ENCODE measurements at places on chromosomes 1 and 21. TPM values are rescaled to one million over a fixed set of nuclear protein-coding genes. Genes with fewer than 3 reads are reported as not detected.

- peak overlapping the region; percentile 47 for H3K27ac ChIP-seq
- no peak for DNase-seq
- peaks cover 72% of the 10 kb centered on the region for H3K36me3 ChIP-seq
- no peak overlapping the region for H3K4me3 ChIP-seq
These were observed 9.4 kb downstream of the DONSON start for GRCh38 chr21:33578959-33579542.

Gene CD1B
- not detected for total RNA-seq

Gene MRPS6
- 83.2 TPM for total RNA-seq

DNA sequence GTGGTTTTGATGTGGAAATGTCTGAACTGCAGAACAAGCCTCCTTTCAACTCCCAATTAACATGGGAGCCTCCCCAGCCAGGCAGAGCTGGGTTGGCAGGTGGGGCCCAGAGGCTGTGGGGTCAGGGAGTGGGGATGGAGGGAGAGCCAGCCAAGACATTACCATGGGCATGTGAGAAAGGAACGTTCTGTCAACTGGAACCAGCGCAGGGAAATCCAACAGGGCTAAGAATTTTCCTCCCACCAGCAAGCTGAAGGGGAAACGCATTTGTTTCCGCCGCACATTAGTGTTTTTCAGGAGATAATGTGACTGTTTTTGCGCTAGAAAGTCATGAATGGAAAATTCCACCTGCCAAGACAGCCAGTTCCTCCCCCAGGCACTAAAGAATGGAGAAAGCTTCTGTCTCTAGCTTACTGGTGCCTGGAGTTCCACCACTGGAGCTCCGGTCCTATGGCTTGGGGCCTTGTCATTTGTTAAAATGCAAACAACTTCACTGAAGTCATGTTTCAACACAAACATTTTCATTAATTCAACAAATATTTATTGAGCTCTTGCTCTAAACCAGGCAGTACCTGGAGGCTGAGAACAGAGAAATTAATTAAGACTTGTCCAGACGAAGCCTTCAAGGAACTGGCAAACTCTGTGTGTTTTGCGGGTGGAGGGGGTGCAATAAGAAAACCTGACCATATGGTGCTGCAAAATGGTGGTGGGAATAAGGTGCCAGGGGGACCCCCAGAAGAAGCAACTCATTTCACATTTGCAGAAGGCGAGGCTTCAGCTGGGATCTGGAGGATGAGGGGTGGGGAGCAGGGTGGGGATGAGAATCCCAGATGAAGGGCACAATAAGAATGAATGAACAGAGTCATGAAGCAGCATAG is 305.1 kb downstream of the MATN1 start:
- DNase-seq, result peak; percentile 21
- H3K4me1 ChIP-seq, result no peaks in the 10 kb centered on the region
- no peak overlapping the region for H3K4me3 ChIP-seq

- no peak overlapping the region for H3K4me3 ChIP-seq
- peak; percentile 65 for DNase-seq
- H3K27me3 ChIP-seq, result no peaks in the 10 kb centered on the region
- H3K4me1 ChIP-seq, result no peaks in the 10 kb centered on the region
- H3K36me3 ChIP-seq, result no peaks in the 10 kb centered on the region
These were observed 9.1 kb upstream of the RAB7B start for GRCh38 chr1:206012086-206012859.

DNA sequence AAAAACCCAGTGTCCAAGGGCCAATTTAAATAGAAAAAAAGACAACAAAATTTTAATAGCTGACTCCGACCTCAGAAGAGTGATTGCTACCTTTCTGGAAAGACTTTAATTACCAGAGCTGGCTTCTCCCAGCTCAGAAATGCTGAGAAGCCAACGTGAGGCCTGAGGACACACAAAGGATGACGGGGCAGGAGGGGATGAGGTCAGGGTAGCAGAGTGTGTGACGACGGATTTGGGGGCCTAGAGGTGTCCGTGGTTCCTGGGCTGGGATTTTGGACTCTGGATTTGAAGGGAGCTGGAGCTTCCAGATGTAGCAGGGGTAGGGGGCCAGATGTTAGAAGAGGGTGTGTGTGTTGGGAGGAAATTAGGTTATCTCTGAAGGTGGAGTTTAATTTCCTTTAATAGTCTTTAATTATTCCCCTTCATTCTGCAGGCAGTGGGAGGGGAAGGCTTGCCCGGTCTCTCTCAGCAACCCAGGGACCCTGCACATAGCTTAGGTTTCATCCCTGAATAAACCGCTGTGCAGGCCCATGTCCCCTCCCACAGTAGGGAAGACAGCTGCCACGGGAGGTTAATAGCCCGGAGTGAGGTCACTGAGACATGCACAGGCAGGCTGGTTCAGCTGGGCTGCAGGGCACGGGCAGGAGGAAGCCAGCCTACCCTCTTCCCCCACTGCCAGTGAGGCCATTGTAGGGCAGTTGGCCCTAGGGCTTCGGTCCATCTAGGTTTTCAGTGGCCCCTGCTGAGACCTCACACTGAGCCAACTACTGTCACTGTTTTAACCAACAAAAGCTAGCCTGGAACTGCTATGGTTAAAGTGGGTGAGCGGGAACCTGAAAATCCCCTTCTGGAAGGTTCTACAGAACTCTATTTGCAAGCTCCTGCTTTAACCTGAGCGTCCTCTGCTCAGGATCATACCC is 3.8 kb upstream of the PADI3 start:
- peaks cover 3% of the 10 kb centered on the region for H3K4me1 ChIP-seq
- no peak for DNase-seq
- no peaks in the 10 kb centered on the region for H3K36me3 ChIP-seq
- no peaks in the 10 kb centered on the region for H3K27me3 ChIP-seq

GRCh38 chr1:194268839-194269238 is 1082.4 kb upstream of the B3GALT2 start:
- H3K36me3 ChIP-seq, result peaks cover 1% of the 10 kb centered on the region
- H3K27ac ChIP-seq, result no peak overlapping the region
- H3K4me3 ChIP-seq, result no peak overlapping the region

Gene IQCC
- total RNA-seq, result 5.1 TPM

GRCh38 chr1:201455098-201455497 is 13.9 kb downstream of the PHLDA3 start:
- H3K36me3 ChIP-seq, result no peaks in the 10 kb centered on the region
- H3K4me3 ChIP-seq, result no peak overlapping the region
- no peak for DNase-seq
- H3K27ac ChIP-seq, result no peak overlapping the region

Measured in H9 (cell line).